ENCODE measurements at places on chromosomes 13 and 19. TPM values are rescaled to one million over a fixed set of nuclear protein-coding genes. Genes with fewer than 3 reads are reported as not detected.

DNA sequence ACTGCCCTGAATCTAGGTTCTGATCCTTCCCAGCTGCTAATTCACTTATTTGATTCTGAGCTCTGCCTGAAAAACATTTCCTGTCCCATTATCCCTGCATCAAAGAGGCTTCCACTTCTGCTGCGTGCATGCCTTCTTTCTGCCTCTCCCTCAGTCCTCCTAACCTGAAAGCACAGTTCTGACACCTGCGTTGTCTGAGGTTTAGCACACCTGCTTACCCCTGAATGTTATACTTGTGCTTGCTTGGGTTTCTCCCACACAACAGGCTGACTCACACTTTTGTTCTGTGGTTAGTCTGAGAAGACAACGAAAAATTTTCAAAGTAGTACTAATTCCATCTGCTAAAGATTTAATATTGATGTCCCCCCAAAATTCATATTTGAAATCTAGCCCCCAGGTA is 3.1 kb upstream of the SOHLH2 start:
- no peak for DNase-seq

- no peak for DNase-seq
Observed at GRCh38 chr13:99429670-99430069, 71.6 kb upstream of the TM9SF2 start.

DNA sequence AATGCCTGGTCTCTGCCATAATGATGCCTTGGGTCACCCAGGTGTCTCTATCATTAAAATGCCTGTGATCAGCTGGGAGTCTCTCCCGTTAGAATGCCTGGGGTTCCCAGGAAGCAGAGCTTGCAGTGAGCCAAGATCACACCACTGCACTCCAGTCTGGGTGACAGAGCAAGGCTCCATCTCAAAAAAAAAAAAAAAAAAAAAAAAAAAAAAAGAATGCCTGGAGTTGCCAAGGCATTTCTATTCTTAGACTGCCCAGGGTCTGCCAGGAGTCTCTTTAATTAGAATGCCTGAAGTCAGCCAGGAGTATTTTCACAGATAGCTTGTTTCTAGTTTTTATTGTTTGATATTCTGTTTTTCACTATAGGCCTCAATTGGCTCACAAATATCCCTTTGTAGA is 1552.5 kb downstream of the UQCRFS1 start:
- DNase-seq: no peak

GRCh38 chr13:59277106-59277505 is 886.6 kb downstream of the DIAPH3 start:
- no peak for DNase-seq

GRCh38 chr19:32171719-32172151 is 173.7 kb upstream of the ZNF507 start:
- DNase-seq: no peak

DNA sequence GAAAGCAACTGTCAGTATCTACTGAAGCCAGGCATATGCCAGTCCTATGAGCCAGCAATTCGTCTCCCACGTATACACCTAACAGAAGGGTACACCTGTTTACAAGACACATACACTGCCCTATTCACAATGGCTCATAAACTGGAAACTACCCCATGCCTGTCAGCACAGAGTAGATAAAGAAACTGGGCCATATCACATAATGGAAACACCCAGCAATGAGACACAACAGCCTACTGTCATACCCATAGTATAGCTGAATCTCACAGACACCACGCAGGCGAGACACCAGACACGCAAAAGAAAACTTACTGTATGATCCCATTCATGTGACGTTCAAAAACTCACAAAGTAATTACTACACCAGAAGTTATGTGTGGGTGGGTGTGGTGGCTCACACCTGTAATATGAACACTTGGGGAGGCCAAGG is 15.7 kb downstream of the NOSIP start:
- no peak for DNase-seq

GRCh38 chr13:57314897-57315520 is 148.0 kb downstream of the PRR20E start:
- no peak for DNase-seq

GRCh38 chr19:43818500-43818899 is 8.6 kb upstream of the ZNF283 start:
- no peak for DNase-seq

DNA sequence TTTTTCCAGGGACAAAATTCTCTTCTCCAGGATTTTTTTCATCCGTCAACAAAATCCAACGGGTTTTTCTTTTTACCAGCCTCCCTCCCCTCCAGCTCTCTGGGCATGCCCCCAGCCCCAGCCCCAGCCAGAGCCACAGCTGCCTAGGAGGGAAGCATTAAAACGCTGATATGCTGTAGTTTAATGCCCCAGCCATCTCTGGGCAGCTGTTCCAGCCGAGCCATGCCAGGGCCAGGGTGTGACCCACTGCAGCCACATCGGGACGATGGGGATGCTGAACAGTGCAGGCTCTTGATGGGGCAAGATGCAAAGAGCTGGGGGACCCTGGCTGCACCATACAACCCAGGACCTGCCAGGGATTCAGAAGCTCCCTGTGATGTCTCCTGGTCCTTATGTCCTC is 32.1 kb downstream of the TSHZ3 start:
- DNase-seq: no peak

DNA sequence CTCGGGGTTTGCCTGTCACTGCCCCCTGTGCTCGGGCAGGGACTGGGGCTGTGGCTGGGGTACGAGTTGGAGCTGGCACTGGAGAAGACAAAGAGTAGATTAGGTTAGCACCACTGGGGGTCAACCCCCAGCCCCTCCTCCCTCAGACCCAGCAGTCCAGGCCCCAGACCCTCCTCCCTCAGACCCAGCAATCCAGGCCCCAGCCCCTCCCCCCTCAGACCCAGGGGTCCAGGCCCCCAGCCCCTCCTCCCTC is 19.1 kb downstream of the ZNF575 start:
- no peak for DNase-seq

GRCh38 chr19:16398530-16399249 is 73.1 kb downstream of the EPS15L1 start:
- no peak for DNase-seq

- DNase-seq: no peak
Observed at GRCh38 chr13:77196052-77196618, 130.8 kb downstream of the MYCBP2 start.

GRCh38 chr13:34409496-34410182 is 532.4 kb upstream of the NBEA start:
- no peak for DNase-seq

DNA sequence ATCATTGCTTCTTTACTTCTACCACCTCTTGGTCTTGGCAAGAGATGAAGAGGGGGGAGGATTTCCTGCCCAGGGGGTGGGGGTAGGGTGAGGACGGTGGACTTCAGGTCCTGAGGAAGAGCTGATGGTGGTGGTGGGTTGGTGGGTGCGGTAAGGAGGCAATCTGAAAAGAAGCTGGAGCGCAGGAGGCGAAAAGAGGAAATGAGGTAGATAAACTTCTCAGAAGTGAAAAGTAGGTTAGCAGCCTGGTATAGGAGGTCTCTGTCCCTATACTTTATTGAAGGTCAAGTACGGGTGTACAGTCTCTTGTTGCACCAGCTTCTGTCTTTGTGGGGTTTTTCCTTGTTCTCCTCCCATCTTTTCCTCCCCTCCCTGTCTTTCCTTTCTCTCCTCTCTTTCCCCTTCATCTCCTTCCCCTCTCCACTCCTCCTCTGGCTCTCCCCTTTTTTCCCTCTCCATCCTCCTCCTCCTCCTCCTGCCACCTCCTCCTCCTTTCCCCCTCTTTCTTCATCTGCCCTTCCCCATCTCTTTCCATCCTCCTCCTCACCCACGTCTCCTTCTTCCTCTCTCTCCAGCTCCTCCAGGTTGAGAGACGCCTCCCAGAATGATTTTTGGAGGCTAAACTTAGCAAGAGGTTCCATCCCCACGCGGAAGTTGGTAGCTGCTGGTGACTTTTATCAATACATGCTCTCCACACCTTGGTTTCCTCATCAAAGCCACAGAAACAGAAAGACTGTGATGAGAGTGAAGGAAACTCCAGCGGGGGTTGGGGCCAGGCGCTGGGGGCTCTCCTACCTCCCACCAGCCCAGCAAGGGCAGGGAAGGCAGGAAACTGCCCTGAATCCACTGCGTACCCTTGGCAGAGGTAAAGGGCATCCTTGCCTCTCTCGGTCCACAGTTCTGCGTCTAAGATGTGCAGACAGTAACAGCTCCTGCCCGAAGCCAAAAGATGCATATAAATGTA is 15.3 kb downstream of the TNFSF14 start:
- no peak for DNase-seq

DNA sequence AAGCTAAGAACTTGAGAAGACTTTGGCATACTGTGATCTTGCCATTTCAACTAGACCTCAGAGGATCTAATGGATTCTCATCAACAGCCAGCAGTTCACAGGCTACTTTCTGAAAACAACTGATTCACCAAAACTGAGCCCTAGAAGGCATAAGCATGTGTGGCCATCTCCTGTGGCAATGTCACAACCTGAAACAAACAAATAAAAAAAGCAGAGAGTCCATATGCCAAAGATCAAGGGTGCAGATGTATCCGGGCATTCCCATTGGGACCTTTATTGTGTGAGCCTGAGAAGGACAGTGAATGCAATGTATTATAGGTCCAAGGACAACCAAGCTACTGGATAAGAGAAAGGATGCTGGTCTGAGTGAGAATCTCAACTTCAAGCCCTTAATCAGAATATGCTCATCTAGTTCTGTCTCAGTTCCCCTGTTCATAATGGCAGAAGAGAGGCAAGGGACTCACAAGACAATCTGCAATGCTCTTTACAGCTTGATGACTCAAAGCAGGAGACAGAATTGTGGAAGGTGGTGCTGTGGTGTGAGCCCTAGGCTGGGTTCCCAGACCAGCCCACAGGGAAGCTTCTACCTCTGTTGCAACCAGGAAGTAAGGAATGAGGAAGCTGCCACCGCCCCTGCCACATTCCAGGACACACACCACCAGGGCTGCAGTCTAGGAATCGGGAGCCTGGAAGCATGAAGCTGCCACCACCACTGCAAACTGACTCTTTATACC is 133.7 kb downstream of the RAP2A start:
- DNase-seq: no peak

- DNase-seq: peak; percentile 99
Observed at GRCh38 chr19:12052497-12053169, at the start of gene ZNF878. TSS of gene ZNF878 (minus strand) at chr19:12052961. CDS start at chr19:12052801, 160 bp downstream.

DNA sequence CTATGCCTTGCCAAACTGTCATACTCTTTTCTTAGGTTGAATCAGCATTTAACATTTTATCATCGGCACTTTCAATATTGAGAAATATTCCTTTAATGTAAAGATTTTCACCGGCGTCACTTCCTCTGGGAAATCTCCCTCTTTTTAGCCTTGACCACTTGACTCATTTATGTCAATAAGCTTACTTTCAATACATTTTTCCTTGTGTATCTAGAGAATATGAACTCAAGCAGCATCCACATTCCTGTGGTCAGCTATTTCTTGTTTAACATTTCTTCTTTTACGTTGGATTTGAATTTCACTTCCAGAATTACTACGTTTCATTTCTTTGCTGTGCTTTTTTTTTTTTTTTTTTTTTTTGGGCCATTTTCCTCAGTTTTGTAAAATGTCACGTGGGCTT is 271.2 kb upstream of the HTR2A start:
- DNase-seq: no peak

GRCh38 chr13:36207672-36208071 is 6.7 kb downstream of the SOHLH2 start:
- no peak for DNase-seq

DNA sequence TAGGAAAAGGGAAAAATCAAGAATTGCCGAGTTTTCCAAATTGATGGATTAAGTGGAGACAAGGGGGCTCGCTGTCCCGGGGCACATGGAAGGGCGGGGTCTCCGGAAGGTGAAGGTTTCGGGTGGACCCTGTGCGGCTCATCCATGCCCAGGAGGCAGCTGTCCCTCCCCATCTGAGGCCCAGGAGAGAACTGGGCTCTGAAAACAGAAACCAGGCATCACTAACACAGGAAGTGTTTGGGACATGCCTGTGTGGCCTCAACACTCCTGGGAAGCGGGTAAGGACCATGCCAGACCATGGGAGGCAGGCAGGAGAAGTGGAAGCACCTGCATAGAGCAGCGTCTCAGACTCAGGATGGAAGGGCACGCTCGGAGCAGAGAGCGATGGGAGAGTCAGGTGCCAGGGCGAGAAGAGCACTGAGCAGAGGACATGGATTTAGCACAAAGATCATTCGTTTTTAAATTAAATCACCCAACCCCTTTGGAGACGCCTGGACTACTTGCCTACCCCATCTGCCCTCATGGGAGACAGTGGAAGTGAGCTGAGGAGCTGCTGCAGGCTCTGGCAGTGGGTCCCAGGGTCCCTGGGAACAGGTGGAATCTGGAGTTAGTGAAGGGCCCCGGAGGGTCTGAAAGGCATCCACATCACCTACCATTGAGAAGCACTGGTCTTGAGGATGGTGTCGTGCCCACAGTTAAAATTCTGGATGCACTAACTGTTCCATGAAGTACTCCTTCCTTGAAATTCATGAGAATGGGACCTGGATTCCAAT is 183.2 kb upstream of the SOX1 start:
- no peak for DNase-seq

DNA sequence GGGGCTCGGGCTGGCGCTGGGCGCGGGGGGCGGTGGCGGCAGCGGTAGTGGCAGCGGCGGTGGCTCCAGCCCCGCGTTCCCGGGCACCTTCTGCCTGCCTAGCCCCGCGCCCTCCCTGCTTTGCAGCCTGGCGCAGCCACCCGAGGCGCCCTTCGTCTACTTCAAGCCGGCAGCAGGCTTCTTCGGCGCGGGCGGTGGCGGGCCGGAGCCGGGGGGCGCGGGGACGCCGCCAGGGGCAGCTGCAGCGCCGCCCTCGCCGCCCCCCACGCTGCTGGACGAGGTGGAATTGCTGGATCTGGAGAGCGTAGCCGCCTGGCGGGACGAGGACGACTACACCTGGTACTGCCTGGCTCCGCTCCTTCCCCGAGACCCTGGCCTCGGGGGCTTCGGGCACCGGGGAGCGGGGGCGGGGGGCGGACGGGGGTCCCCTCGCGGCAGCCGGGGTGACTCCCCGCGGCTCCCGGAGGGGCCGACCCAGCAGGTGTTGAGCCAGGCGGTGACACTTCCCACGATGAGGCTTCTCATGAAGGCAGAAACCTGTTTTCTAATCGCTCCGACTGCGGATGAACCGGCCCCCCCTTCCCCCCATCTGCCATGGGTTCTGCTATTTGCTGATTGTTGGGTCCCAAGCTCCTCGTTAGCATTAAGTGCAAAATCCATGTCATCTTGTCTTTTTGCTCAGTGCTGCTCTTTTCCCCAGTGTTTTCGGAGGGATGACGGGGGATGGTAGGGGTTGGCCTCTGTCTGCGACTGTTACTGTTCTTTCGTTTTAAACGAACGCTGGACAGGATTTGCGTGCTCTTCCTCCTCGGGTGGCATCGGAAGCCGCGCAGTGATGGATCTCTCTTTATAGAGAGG is 943 bp downstream of the SLAIN1 start:
- peak; percentile 55 for DNase-seq

Gene MVB12A
- 70.8 TPM for total RNA-seq

Gene ZNF563
- 4.5 TPM for total RNA-seq

Gene TLE5
- total RNA-seq: 246 TPM

Gene TUBB4A
- total RNA-seq: 18.5 TPM

Gene EFNB2
- 15.9 TPM for total RNA-seq

All from WTC11 (cell line).